ENCODE measurements at places on chromosomes 7 and 10.

GRCh38 chr7:116464375-116464774 is 35.2 kb upstream of the CAV2 start:
- DNase-seq = no peak

DNA sequence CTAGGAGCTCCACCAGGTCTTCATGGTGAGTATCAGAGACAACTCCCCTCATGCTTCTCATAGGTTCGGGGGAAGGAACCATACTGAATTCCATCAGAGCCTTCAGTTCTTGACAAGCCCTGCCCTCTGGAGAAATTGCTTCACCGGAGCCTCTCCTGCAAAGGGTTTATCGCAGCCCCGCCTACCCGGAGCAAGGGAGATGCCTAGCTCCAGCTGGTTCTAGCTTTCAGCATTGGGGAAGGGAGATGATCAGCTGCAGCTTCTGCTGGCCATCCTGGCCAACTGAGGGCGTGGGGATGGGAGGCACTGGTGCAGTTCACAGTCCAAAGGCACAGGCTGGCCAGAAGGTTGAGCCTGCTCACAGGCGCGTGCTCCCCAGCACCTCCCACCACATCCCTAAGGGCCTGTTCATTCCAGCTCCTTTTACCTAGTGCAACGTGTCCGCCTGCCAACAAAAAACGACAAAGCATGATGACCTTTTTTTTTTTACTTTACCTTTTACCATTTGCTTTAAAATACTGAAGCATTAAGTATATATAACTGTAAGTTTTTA is 31.2 kb downstream of the LANCL2 start:
- no peak for DNase-seq

- DNase-seq = no peak
These were observed 602.9 kb upstream of the GHITM start for GRCh38 chr10:83536426-83536825.

- no peak for DNase-seq
These were observed 449.9 kb downstream of the PTPRN2 start for GRCh38 chr7:158137516-158138328.

DNA sequence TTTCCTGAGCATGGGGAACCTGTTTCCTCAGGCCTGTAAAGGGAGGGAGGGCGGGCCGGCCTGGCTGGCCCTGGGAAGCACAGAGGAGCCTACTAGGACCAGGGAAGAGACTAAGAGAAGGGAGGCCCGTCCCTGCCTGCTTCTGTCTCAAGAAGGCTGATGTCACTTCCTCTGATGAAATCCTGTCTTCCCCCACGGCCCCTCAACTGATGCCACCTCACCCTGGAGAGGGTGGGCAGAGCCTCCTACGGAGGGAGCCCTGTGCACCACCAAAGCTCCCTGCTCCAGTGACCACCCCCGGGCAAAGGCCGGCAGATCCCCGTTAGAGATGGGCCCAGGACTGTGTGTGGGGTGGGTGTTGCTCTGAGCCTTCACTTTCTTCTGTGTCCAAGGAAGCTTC is 1.0 kb upstream of the PILRA start:
- DNase-seq = no peak

GRCh38 chr7:80699045-80699638 is 60.7 kb downstream of the CD36 start:
- no peak for DNase-seq

DNA sequence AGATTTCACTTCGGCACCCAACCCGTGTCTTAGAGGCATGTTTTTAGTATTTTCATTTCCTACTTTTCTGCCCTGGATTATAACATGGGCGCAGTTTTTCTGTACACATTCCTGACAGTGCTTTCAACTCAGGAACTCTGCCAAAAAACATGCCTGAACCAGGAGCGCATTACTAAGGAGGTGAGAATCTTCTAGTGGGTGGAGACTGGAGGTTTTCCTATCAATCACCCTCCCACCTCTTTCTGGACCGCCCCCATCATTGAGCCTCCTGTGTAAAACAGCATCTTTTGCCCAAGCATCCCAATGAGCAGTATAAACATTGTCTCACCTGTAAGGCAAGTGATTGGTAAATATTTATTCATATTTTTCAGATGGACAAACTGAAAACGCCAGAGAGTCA is 53.2 kb downstream of the STK17A start:
- no peak for DNase-seq

- DNase-seq = no peak
These were observed 588 bp upstream of the ORC5 start for GRCh38 chr7:104208421-104208780.

DNA sequence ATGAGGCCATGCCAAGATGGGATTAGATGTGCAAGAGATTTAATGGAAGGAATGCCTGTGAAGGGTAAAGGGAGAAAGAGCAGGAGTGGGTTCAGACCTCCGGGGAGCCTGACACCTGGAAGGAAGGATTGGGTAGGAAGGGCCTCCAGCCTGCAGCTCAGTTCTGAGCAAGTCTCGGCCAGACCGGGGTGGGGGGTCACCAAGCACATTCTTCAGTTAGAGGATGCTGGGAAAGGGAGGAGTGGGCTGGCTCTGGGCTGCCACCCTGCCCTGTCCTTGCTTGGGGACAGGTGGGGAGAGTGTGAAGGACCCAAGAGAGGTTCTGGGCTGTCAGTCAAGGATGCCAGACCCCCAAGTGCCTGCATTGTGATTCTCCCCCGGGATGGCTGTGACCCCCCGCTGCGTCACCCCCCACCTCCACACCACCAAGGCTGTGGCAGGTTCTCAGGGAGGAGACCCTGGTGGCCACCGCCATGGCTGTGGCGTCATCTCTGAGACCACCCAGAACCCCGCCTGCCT is 16.5 kb upstream of the PRKAG2 start:
- DNase-seq = no peak

GRCh38 chr7:55342216-55342871 is 22.8 kb upstream of the LANCL2 start:
- no peak for DNase-seq

DNA sequence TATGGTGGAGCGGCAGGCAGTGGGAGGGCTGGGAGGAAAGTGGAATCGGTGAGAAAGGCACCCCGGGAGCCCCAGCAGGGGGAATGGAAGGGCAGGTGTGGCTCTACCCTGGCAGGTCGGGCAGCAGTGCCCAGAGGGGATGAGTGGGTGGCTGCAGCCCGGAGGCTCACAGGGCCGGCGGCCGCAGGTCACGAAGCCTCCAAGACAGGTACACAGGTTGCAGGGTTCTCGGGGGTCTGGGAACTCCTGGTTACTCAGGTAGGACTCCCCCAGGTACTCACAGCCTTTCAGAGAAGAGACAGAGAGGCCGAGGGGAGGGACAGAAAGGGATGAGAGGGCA is 21.8 kb downstream of the KCP start:
- peak; percentile 10 for DNase-seq

Measured in BE2C (cell line).